DMS53 (cell line): ENCODE measurements at places on chromosomes 11 and 22.
A peak's percentile ranks its signal among the peaks of the same experiment; 100 is the strongest.

- DNase-seq, result no peak
Measured at GRCh38 chr22:37107816-37108621, 1.5 kb downstream of the TMPRSS6 start.

DNA sequence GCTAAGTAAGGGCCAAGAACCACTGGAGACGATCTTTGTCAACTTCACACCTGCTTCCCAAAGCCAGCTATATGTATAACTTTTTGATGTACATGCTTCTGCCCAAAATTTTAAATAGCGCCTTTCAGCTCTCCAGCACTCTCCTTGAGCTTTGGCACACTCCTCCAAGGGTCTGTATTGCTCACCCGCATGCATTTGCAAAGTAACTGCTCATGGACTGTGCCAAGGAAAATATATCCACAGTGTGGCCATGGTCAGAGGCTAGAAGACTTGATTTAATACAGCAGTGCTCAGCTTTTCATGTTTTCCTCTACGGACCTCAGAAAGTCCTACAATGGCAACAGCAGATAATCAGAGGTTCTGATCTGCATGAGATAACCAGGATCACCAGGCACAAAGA is 550.1 kb downstream of the SOX6 start:
- DNase-seq, result no peak

- DNase-seq, result peak; percentile 24
Measured at GRCh38 chr11:120086651-120087050, 51.3 kb downstream of the TRIM29 start.

DNA sequence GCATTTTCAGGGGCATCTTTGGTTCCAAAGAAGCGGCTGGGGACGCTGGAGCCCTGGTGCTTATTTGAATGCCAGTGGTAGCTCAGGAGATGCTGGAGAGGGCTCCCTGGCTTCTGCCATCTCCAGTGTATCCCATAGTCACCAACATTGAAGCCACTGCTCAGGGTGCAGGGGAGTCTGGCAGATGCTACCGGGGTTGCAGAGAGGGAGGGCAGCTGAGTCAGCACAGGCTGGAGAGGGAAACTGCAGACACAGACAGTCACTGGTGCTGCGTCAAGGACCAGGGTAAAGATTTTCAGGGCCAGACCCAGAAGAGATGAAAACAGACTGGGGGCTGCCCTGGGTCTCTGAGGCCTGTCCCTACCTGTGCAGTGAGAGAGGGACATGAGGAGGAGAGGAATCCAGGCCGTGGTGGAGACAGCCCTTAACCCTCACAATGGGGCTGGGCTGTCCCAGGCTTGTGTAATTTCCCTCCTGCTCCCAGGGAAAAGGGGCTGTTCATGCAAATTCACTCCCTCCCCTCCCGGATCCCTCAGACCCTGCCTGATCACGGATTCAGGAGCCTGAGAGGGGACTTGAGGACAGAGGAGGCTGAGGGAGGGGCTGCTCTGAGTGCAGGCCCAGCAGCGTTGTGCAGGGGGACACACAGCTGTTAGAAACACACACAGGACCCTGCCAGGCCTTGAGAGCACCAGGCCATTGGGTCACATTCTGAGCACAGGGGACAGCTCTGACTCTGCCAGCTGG is 126.9 kb upstream of the GRK3 start:
- no peak for DNase-seq

DNA sequence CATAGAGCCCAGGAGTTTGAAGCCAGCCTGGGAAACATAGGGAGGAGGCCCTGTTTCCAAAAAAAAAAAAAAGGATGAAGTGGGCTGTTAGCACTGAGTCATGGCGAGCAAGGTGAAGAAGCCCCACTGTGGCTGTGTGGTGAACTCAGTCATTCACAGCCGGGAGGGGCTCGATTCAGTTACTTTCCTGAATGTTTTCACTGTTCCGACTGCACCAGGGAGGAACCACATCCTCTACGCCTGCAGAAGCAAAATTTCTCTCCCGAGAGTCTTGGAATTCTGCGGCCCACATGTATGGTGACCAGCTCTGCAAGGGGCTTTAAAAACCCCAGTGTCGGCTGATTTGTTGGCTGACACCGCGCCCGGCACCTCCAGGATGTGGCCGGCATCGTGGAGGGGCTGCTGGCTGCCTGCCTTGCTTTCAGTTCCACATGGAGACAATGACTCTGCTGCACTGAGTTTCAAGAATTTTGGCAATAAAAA is 27.8 kb upstream of the GRAMD4 start:
- DNase-seq, result no peak

DNA sequence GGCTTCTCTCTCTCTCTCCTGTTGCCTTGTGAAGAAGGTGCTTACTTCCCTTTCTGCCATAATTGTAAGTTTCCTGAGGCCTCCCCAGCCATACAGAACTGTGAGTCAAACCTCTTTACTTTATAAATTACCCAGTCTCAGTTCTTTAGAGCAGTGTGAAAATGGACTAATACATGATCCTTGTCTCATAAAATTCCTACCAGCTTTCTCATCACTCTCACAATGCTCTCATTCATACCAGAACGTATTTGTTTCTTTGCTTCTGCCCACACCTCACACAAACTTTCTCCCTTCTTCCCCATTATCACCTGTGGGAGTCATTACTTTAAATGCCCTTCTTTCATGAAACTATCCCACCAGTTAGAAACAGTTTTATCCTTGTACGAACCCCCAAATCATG is 62.7 kb upstream of the ARHGAP42 start:
- DNase-seq, result no peak

DNA sequence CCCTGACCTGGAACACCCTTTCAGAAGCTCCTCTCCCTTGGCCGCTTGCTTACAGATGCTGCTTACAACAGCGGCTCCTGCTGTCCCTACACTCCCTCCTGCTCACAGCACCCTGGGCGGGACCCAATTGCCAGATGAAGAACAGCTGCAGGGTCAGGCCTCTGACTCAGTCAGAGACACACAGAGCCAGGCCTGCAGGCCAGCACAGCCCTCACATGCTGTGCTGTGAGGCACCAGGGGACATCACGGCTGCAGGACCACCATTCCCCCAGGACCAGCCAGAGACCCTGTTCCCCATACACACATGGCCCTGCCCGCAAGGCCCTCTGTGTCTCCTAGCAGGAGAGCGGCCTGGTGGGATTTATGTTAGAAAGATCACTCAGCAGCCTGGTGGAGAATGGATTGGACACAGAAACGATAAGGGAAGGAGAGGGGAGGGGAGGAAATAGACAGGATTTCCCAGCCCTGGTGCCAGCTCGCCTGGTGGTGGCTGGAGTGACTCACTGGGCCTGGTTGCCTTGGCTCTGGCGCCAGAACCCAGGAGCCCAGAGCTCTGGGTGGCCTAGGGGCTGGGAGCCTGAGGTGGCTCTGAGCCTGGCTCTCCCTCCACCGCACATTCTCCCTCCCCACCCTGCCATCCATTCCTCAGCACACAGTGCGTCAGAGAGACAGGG is 6.7 kb downstream of the CAPN5 start:
- peak; percentile 97 for DNase-seq

DNA sequence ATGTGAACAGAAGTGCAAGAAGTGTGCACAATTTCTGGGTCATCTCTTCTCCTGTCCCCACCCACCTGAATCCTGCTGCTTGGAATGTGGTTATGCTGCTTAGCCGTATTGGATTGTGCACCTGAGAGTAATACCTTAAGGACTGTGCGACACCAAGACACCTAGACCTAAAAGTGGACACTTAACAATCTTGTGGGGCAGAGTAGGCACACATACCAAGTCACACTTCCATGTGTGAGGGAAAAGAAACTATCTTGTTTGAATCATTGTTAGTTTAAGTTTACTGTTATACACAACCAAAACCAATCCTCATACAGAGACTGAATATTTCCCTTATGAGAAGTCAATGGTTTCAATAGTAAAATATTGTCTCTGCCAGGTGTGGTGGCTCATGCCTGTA is 93.7 kb downstream of the CCDC83 start:
- DNase-seq, result no peak

DNA sequence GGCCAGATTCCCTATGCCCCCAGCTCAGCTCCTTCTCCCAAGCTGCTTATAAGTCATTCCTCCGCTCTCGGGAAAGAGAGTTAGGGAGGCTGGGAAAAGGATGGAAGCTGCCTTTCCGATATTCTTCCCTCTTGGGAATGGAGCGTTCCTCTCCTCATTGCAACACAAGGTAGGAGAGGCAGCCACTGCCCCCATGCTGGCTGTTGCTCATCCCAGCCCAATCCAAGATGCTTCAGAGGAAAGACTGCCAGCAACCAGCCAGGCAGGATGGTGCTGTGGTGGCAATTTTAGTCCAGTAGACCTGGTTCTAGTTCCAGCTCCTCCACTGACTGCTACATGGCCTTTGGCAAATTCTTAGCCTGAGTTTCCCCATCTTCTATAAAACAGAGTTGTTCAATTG is 13.7 kb upstream of the C11orf96 start:
- no peak for DNase-seq

DNA sequence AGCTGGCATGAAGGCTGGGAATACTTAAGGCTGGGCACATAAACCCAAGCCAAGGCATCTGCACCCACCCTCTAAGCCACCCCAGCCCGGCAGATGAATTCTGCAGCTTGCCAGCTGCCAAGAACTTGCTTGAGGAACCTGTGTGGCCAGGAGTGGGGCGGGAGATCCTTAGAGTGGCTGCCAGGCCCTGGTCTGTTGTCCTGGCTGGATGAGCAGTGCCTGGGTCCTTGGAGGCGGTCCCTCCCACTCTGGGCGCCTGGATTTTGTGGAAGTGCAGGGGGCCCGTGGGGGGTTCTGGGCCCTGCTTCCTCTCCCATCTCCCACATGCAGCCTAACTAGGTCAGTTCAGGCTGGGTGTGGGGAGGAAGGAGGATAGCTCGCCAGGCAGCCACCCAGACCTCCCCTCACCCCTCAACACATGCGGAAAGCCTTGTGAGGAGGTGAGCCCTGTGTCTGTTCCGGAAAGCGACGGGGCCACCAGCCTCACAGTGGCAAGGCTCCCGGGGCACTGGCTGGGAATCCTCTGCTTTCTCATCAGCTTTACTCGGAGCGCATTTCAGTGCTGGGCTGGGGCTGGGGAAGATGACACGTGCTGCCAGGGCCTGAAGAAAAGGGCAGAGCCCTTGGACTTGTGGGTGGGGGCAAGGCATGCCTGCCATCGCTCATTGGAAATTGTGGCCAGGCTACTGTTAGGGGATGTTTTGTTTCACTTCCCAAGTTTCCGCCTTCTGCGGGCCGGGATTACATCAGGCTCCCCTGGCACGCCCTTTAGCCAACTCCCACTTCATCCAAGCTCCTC is 8.4 kb downstream of the DAGLA start:
- DNase-seq, result no peak

DNA sequence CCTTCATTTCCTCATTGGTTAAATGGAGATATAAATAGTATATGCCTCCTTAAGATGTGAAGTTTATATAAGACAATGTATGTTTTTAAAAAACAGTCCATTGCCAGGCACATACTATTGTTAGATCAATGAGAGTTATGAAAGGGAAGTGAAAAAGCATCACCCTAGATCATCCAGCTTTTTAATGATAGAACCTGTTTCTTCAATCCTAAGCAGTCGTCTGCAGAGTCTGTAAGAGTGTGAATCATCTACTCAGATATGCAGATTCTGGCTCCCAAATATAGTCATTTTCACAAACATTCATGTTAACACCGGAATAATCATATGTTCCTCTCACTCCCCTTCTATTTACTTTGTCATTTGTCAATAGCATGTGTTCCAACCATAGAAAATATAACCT is 65.3 kb upstream of the SLN start:
- DNase-seq, result no peak

DNA sequence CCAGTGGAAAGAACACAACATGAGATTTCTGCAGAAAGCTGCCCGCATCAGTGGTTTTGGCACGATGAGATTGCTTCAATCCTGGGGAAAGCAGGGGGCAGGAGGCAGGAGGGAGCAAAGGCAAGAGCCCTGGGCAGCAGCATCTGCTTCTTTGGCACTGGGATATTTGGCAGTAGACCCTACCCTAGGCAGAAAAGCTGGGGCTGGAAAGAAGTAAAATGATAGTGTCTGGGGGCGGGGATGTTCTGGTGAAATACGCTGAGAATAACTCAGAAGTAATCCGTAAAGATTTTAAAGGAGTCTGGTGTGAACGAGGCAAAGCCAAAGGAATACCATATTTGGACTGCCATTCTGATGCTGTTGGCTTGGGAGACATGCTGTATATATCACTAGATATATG is 62.0 kb downstream of the FAM76B start:
- DNase-seq, result no peak

GRCh38 chr11:125380756-125381445 is 115.2 kb downstream of the FEZ1 start:
- no peak for DNase-seq

DNA sequence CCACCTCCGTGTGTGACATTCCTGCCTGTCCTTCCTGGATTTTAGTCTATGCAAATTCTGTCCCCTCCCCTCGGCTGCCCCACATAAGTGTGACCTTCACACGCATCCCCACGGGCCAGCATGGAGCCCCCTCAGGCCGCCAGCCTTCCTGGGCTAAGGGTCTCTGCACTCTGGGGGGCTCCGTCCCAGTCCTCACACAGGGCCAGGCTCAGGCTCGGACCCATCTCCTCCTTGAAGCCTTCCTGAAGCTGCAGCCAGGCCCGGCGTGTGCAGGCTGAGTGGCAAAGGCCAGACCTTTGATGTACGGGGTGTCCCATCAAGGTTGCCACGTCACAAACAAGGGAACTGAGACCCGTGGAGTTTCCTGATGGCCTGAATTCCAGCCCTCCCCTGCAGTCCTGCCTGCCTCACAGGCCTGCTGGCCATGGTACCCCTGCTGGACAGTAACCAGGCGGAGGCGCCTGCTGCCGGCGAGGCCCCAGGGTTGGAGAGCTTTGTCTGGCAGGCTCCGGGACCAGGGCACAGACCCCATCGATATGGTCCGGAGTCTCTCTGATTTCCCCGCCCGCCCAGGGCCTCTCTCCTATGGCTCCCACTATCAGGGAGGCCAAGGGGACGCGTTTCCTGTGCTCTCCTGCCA is 791.7 kb downstream of the BRD1 start:
- no peak for DNase-seq

GRCh38 chr22:20393705-20394476 is at the start of gene ZNF74:
ZNF74 (plus strand) TSS chr22:20394151; CDS start chr22:20394629, 478 bp downstream.
- DNase-seq, result peak; percentile 90

GRCh38 chr11:131392528-131393255 is 22.3 kb downstream of the NTM start:
- no peak for DNase-seq

- DNase-seq, result peak; percentile 34
Measured at GRCh38 chr11:121063728-121064127, 37.3 kb upstream of the TECTA start.

DNA sequence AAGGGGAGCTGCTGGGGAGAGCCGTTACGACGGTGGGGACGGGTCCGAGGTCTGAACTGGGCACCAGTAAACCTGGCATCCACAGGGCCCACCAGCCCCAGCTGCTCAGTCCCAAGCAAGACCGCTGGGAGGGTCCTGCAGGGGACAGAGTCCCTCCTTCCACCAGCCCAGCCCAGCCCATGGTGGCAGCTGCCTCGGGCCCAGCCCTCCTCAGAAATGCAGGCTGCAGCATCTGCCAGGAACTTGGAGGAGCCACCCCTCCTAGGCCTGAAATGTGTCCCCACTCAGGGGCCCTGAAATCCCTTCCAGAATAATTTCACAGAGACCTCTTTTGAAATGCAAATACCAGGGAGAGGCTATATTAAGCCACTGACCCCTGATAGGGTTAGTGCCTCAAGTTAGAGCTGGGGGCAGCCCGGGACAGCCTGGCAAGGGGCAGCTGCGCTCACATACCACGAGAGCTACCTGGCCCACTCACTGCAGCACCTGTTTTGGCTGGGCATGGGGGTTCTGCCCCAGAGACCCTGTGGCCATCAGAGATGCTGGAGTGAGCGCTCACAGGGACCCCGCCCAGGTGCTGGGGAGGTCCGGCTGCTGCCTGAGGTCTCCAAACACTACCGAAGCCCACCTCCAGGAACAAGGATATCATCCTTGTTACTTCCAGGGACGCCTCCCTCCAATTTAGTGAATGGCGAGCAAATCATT is 53.1 kb downstream of the CELSR1 start:
- no peak for DNase-seq
